Hematopoietic multipotent progenitor cell treated with erythropoietin and hydrocortisone succinate and interleukin-3 and kit ligand, for 8 days (in vitro differentiated cells): ENCODE measurements at places on chromosomes 7 and 10.

DNA sequence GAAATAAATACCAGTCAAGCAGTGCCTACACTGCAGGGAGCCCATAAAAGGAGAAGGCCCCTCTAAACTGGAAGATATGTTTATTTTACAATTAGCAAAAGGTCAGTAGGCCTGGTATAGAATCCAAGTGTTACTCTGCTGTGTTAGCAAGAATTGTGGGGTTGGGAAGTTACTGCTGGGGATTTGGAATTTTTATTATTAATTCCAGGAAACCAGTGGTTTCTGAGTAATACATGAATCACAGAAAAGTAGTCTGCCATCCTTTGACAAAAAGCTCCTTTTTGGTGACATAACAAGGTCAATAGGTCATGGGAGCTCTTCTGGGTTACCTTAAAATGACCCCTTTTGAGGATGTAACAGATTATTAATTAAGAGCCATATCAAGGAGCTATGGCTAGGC is 67.4 kb downstream of the ZNF92 start:
- DNase-seq: no peak

DNA sequence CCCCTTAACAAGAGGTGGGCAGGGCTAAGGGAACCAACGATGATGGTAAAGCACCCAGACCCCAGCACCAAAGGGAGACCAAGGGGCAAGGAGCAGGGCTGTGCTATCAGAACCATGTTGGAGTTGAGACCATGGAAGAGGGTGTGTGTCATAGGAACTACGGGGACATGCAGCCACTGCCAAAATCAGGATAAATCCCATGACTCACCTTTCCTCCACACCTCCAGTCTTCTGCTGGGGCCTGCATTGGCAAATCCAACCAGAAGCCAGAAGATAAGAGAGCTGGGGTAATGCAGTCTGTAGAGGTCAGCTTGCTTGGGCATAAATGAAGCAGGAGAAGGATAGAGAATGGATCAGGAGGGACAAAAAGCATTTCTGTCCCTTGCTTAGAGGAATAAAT is 42.7 kb upstream of the SMARCD3 start:
- no peak for DNase-seq

- no peak for DNase-seq
These were observed 149.3 kb upstream of the SHH start for GRCh38 chr7:155961241-155962190.

- DNase-seq: no peak
These were observed 18.9 kb upstream of the ZNF138 start for GRCh38 chr7:64775289-64775688.

DNA sequence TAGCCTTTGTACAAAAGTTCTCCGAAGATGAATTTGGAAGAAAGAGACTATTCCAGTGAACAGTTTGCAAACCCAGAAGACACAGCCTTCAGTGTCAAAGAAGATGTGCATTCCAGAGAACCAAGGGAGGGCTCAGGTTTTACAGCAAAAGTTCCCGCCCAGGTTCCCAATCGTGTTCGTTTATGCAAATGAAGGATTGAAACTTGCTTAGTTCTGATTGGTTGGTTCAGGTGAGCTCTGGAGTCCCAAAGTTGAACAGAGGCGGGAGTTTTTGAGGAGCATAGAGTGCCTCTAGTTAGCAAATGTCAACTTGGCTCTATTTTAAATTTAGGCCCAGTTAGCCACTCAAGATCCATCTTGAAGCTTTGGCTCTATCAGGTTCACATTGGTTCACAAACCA is 51.3 kb downstream of the TMEM270 start:
- DNase-seq: no peak

- no peak for DNase-seq
These were observed 634 bp downstream of the HECW1 start for GRCh38 chr7:43112941-43113621.
